ENCODE measurements at places on chromosomes 7 and 10.

DNA sequence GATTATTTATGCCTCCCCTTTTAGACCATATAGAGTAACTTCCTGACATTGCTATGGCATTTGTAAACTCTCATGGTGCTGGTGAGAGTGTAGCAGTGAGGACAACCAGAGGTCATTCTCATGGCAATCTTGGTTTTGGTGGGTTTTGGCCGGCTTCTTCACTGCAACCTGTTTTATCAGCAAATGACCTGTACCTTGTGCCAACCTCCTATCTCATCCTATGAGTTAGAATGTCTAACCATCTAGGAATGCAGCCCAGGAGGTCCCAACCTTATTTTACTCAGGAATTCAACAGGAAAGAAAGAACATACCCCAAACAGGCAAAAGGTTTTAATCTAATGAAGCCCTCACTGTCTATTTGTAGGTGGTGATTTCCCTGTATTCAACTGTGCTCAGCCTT is 205.4 kb upstream of the YAE1 start:
- no peak for DNase-seq

DNA sequence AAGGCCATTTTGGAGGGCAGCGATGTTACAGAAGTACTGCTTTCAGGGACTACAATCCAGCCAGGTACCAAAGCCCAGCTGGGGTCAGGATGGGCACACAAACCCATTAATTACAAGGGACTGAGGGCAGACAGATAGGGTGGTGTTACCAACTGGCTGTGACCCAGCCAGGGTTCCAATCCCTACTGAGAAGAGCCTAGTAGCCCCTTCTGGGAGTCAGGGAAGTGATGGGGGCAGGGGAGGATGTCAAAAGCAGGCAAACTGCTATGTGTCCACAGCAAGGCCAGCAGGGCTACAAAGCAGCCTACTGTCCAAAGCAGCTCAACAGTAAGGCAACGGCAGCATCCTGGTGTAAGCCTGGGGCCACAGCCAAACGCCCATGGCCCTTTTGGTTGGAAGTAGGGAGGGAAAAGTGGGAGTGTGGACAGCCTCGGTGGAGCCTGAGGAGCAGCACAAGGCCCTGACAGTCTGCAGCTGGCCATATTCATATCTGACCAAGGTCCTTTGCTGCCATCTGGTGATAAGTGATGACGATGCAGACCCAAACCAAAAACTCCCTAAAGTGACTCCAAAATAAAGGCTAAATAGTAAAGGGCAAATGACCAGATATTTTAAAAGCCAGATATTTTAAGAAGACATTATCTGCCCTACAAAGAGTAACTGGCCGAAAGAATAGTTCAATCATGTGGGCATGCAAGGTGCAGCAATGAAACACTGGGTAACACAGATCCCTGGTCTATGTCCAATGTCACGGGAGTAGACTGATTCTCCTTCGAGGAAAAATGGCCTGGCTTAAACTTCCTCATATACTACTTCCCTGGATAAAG is 56.9 kb downstream of the XPNPEP1 start:
- no peak for DNase-seq

GRCh38 chr10:56537984-56538383 is 176.9 kb upstream of the ZWINT start:
- DNase-seq: no peak

GRCh38 chr10:30606313-30606712 is 23.2 kb downstream of the LYZL2 start:
- DNase-seq: no peak

GRCh38 chr10:69974551-69975155 is 78.0 kb upstream of the MACROH2A2 start:
- no peak for DNase-seq

GRCh38 chr10:80513106-80513505 is 24.6 kb upstream of the SH2D4B start:
- DNase-seq: no peak

GRCh38 chr10:80829151-80829550 is 291.4 kb downstream of the SH2D4B start:
- no peak for DNase-seq

DNA sequence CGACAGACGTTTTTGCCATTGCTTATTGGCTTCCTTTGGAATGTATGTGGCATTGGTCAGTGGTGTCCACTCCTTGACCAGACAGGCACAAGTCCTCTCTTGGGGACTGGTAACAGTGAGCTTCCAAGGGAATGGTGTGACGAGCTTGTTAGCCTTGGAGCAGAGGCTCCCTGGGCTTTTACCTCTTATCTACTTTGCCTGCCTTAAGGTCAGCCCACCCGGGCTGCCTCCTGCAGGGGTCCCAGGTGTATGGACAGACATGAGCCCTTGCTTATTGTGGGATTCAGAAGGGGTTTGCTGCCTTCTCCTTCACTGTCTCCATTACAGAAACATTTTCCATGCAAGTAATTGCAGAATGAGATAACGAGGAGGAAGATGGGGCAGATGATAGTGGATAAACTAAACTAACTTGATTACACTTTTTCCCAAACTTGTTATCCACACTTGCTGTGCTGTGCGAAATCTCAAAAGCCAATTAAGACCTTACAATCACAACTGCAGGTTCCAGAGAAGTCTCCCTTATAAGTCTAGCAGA is 29.7 kb downstream of the PLPP4 start:
- DNase-seq: no peak

- no peak for DNase-seq
These were observed 86.2 kb downstream of the CHST15 start for GRCh38 chr10:124007102-124007772.

GRCh38 chr10:49194212-49194920 is 6.2 kb upstream of the TMEM273 start:
- DNase-seq: peak; percentile 50

- DNase-seq: no peak
These were observed 129.0 kb downstream of the CDH23 start for GRCh38 chr10:71525721-71526120.

GRCh38 chr10:37675449-37675848 is 182.0 kb downstream of the ZNF248 start:
- no peak for DNase-seq

- DNase-seq: peak; percentile 76
These were observed 25.8 kb upstream of the TMEM120A start for GRCh38 chr7:76020031-76020714.

- DNase-seq: no peak
These were observed 5.8 kb upstream of the ZNF736 start for GRCh38 chr7:64308016-64308270.

- DNase-seq: no peak
These were observed 630.1 kb downstream of the PARD3 start for GRCh38 chr10:34184939-34185386.

DNA sequence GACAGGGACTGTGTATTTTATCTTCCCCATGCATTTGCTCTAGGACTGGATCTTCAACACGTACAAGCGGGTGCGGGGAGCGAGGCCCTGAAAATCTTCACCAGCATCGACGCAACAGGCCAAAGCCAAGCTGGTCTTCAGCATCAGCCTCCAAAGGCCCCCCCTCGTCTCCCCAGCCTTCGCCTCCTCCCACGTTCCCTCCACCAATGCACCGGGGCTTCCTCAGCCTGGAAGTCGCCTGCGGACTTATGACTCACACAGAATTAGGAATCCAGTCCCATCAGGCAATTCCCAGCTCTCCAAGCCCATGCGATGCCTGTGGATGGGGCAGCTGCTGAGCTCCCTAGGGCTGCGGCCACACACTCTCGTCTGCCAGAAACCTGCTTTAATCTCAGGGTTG is 36.3 kb upstream of the RNF32 start:
- DNase-seq: no peak

- DNase-seq: no peak
These were observed 4.4 kb downstream of the SLC12A9 start for GRCh38 chr7:100856871-100857282.

DNA sequence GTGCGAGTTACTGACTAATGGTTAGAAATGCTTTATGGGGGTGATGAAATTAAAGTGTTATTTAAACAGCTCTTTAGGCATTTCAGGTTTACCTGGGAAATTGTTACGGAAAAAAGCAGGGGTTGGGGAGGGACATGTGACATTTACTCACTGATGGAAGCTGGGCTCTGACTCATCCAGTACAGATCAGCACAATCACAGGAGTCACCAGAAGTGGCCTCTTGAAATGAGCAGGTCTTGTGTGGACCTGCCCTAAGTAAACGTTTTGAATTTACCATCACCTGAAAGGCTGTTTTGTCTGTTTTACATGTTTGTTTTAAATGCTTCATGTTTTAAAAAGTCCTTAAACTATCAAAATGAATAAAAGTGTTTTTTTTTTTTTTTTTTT is 2.3 kb downstream of the GLRX3 start:
- DNase-seq: peak; percentile 73

- peak; percentile 57 for DNase-seq
These were observed 75.9 kb downstream of the RGS10 start for GRCh38 chr10:119466655-119467054.

- no peak for DNase-seq
These were observed 443.2 kb downstream of the REEP3 start for GRCh38 chr10:63964406-63964805.

DNA sequence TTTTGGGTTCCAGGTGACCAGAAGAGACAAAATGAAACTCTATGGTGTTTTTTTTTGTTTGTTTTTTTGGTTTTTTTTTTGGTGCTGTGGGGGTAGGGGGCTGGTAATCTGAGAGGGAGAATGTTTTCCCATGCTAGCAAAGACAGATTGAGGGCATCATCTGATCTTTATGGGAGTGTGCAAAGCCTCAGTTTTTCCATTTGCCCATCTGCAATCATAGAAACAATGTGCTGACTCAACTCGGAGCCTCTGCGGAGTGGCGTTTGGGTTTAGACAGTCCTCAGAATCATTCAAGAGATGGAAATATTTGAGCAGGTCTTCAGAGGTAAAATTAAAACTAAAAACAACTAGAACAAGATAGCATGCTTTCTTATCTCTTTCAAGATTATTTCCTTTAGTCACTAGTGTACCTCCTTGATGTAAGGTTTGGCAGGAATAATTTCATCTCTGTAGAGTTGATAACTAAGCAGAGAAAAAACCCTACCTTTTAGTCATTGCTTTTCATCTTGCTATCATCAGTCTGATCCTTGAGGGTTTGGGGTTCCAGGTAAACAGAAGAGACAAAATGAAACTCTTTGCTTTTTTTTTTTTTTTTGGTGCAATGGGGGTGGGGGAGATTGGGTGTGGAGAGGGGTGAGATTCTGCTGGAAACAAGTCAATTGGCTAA is 18.0 kb downstream of the CNNM2 start:
- DNase-seq: peak; percentile 50

DNA sequence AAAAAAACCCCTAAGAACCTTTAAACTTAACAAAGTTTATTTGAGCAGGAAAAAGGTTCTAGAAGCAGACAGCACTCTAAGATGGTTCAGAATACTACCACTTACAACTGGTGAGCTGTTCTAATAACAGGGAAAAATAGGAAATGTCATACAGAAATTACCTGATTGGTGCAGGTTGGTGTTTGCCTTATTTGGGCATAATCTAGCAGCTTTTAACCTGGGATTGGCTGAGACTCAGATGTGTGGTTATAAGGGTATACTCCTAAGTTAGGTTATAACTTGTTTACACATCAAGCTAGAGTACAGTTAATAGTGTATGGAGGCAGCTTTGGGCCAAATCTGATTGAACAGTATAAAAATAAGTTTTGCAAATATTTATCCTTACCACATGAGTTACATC is 59.8 kb downstream of the MAPK8 start:
- DNase-seq: no peak

GRCh38 chr10:100908378-100908777 is 4.4 kb upstream of the SLF2 start:
- no peak for DNase-seq

DNA sequence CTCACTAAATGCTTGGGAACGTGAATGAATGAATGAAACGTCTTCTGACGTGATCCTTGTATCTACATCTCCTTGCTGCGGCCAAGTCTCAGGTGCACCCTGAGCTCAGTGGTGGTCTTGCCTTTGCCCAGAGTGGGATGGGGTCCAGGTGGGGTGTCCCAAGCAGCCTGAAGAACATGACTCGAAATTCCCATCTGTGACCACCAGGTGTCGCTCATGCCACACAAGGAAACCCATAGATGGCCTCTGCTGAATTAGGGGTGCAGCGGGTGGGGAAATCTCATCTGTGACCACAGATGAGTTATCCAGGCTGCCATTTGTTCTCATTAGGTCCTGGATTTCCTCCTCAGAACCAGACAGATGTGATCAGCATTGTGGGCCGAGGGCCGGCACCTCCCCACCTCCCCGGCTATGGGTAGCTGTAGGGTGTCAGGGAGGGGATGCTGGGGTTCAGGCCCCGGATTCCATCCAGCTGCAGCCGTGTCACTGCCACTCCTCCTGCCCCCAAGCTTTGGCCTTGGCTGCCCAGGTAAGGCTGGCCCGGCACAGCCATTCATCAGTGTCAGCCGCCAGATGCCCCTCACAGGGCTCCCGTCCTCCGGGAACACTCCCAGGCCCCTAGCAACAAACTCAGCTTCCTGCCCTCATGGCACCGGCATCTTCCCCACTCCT is 21.0 kb upstream of the GNA12 start:
- DNase-seq: peak; percentile 83

- DNase-seq: no peak
These were observed 67.0 kb upstream of the PLXDC2 start for GRCh38 chr10:19749185-19749729.

- DNase-seq: no peak
These were observed 526.5 kb downstream of the PTPRN2 start for GRCh38 chr7:158061026-158061630.

GRCh38 chr7:134174795-134175261 is 47.7 kb downstream of the LRGUK start:
- peak; percentile 70 for DNase-seq

Data from activated CD4-positive, alpha-beta T cell treated with anti-CD3 and anti-CD28 coated beads, Interleukin-2, Interleukin-6, amounts not matched to agents 100 ng/mL and 50 ng/mL, durations not matched to agents 16 hours and 8 hours (primary cell).